ENCODE measurements at places on chromosomes 16 and 17.

DNA sequence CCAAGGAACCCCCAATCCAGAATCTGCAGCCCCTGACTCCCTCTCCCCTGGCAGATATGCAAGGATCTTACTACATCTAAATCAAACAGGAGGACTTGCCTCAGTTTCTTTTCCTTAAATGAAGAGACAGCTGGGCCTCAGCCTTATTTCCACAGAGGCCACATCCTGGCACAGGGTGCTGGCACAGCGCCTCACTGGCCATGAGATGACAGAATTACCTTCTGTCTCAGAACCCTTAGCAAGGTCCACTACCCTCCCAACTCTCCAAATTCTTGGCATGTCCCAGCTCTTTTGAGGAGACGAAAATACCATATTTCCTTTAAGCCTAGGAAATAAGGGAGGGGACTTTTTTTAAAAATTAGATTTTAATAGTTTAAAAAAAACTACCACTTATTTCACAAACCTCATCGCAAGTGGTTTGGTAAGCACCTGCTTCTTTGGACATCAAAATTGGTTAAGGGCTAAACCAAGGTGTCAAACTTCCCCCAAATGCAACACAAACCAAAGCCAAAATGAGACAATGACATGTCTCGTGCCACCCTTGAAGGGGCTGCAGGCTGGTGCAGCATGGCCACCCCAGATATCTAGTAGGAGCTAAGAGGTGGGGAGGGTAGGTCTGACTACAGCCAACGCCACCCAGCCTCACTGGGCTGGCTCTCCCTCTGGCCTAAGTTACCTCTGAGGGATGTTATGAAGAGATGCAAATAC is 25.3 kb downstream of the FAM117A start:
- DNase-seq: no peak

GRCh38 chr16:118857-119256 is 19.6 kb downstream of the NPRL3 start:
- no peak for DNase-seq

DNA sequence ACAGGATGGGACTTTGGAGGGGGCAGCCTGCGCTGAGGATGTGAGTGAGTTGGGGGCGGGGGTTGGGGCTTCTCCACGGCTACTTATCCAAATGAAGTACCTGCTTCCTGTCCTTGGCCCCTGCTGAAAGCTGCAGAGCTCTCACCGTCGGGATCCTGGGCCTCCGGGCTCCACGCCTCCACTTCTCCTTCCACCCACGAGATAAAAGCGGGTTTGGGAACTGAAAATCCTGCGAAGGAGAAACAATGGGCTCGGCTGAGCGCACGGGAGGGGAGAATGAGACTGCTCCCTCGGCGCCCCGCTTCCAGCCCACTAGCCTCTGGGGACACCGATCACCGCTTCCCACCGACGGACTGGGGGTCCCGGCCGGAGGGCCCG is 486 bp downstream of the ZNF785 start:
- DNase-seq: peak; percentile 55

DNA sequence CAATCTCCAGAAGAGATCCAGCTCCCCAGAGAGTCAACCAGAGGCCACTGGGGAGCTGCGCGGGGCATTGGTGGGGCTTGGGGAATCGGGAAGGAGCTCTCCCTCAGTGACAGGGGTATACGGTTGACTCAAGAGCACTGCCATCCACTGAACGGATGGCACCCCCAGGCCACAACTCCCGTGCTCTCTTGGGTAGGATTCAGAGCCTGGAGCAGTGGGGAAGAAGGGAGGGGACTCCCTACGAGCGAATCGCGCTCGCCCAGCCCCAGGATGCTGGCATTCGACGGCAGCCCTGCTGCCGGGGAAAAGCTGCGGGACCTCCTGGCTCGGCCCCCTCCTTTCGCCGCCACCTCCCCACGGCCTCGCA is 473 bp upstream of the TPPP3 start:
- DNase-seq: peak; percentile 56

DNA sequence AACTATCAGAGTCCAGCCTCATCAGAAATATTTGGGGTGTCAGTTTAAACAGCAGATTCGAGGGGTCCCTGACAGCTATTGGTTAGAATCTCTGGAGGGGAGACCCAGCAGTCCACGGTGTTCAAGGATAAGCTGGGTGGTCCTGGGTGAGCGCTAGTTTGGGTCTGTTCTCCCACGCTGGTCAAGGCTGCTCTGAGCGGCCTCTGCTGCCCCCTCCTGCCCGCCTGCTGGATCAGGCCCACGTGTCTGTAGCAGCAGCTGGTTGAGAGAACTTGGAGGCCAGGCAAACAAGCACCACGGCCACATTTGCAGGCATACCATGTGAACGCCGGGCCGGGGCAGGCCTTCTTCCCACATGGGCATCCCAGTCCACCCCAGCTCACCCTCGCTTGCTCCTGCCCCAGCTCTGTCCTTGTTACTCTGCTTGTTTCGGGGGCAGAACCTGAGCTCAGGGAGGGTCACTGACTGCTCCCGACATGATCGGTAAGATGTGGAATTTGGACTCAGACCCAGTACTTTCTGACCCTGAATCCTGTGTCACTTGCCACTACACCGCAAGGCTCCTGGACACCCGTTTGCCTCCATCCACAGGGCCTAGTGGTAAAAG is 7.4 kb downstream of the FOXF1 start:
- DNase-seq: peak; percentile 65

- DNase-seq: no peak
These were observed 400.1 kb upstream of the ERCC4 start for GRCh38 chr16:13519871-13520270.

- DNase-seq: no peak
These were observed 627.8 kb downstream of the KCNJ2 start for GRCh38 chr17:70797166-70797565.

- DNase-seq: no peak
These were observed 10.3 kb downstream of the KRABD2 start for GRCh38 chr17:8366231-8366630.

- peak; percentile 72 for DNase-seq
These were observed 818 bp upstream of the NRN1L start for GRCh38 chr16:67883872-67884261.

DNA sequence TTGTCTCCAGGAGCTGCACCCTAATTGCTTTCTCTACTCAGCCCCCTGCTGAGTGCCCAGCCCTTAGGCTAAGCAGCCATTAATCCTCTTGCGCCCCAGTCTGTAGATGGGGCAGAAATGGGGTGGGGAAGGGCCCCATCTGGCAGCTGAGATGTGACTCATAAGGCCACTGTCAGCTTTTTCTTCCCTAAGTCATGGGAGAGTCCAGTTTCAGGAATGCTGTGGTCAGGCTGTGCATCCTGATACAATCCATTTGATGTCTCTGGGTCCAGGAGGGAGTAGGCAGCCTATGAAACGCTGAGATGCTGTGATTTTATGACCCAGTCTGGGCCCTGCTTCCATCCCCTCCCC is 12.3 kb downstream of the PLXDC1 start:
- no peak for DNase-seq

DNA sequence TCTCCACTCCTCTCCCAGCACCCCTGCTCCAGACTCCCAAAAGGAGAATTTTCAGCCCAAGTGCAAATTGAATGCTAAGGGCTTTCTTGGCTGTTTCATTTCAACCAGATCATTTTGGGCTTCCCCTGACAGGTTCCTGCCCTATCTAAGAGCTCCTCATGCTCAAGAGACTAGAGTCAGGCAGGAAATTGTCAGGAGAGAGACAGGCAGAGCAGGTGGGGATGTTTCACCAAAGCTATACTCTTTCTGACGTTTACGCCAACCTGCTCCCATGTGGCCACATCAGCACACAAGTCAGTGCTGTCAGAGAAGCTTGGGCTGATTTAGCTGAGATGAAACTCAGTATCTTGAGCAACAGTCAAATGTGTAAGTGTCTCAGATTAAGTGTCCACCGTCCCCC is 31.4 kb downstream of the HIC1 start:
- DNase-seq: no peak

- no peak for DNase-seq
These were observed 7.0 kb upstream of the TBX2 start for GRCh38 chr17:61392679-61393078.

- DNase-seq: no peak
These were observed 138.4 kb upstream of the GSE1 start for GRCh38 chr16:85474621-85475217.

DNA sequence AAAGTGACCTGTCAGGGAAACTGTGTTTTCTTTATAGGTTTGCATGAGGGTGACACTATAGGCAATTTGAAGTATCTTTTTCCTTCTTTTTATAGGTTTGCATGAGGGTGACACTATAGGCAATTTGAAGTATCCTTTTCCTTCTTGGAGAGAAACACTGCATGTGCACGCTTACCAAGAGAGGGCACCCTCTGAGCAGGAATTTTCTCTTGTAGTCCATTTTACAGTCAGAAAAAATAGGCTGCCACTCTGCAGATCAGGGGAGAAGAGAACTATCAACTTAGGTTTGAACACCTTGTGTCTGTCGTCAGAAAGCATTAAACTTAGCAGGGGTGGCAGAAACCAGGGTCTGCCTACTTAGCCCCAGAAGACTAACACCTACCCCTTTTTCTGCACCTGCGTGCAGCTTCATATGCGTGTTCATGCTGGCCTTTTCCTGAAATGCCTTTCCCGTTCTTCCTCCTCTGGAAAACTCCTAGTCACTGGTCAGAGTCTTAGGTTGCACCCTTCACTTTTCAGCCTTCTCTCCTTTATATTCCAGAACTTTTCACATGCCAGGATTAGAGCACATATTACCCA is 16.4 kb upstream of the SMIM36 start:
- peak; percentile 71 for DNase-seq

DNA sequence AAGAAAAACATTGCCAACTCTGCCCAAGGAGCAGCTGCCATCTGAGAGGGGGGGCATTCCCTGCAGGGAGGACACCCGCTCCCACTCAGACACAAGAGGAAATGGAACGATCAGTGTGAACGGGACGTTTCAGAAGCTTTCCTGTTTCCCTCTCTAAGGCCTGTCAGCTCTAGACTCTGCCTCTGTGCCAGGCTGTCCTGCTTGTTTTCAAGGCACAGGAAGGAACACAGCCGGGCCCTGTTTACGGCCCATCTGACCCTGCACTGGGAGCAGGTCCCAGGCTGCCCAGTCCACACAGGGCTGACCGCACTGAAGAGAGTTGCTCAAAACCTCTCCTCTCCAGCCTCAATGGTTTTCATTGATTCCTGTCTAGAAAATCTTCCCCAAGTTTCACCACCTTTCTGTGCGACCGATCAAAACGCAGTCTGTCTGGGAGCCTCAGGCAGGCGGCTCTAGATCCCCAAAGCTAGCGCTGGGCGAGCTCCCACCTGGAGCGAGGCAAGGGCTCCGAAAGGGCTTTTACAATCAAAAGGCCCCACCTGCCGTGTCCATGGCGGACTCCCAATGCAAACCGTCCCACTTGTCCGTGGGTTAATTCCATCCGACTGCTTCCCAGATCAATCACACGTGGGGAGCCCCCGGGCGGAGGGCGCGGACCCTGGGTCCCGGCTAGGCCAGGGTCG is 1.5 kb downstream of the PIEZO1 start:
- no peak for DNase-seq

DNA sequence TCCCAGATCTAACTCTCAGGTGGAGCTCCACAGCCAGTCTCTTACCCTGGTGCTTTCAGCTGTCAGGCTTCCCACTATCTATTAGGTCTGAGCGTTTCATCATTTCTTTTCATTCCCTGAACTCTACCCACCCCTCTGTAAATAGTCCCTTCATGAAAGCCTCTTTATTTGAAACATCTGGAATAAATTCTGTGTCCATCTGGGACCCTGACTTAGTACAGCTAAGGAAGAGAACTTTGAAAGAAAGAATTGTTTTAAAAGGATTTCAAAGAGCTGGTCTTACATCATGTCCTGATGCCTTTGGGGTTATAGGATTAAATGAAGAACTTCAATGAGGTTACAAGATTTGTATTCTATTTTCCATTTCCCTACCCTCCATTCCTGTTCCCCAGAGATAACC is 388.5 kb upstream of the CA10 start:
- DNase-seq: no peak

DNA sequence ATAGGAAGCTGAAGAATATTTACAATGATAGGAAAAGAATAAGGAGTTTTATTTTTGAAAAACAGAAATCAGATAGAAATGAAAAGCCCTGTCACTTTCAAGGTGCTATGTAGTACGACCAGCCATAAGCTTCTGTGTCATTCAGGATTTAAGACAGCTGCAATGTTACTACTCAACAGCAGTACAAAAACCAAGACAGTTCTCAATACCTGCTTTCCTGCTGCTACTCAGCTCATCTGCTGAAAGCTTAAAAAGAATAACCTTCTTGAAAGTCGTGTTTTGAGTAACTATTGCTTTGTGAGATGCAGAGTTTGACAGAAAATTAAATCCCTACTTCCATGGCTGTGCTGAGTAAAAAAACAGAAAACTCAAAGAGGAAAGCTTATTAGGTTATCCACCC is 8.7 kb downstream of the GRB2 start:
- DNase-seq: no peak

GRCh38 chr17:51046514-51047384 is 73.9 kb downstream of the SPAG9 start:
- peak; percentile 31 for DNase-seq

- peak; percentile 2 for DNase-seq
These were observed 67.4 kb downstream of the MED13 start for GRCh38 chr17:61997664-61998063.

GRCh38 chr17:58648236-58648635 is 43.6 kb downstream of the TEX14 start:
- DNase-seq: no peak

DNA sequence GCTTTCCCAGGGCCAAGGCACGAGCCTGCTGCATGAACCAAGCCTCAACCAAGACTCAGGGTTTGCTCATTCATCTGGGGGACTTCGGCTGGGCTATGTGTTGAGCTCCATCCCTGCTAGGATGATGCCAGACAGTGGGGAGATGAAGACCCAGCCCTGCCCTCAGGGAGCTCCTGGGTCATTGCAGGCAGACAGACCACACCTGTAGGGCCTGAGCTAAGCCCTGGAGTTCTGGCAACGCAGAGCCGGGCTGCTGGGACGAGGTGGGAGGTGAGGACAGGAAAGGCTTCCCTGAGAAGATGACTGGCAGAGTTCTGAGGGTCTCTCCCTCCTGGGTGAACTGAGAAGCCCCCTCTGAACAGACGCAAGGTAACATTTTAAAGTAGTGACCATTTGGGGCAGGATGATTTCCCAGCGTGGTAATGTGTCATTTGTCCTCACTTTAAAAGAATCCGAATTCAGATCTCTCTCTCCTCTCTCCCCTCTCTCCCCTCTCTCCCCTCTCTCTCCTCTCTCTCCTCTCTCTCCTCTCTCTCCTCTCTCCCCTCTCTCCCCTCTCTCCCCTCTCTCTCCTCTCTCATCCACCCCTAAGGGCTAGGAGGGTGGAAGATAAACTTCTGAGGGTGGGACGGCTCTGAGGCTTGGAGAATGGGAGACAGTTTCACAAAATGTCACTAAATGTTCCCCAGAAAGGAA is 98.4 kb downstream of the MGAT5B start:
- DNase-seq: no peak

GRCh38 chr16:24976971-24977677 is 38.0 kb downstream of the ARHGAP17 start:
- no peak for DNase-seq

Data from DMS53 (cell line).